Smooth muscle cell of bladder (primary cell): ENCODE measurements at places on chromosomes 13 and 19. TPM values are rescaled to one million over a fixed set of nuclear protein-coding genes. Genes with fewer than 3 reads are reported as not detected.

Gene FAM124A
- total RNA-seq: 1.3 and 1.7 TPM in 2 replicates

Gene PSG1
- under 0.01 and 0.09 TPM in 2 replicates for total RNA-seq

Gene SGCG
- total RNA-seq: 12.5 and 15.1 TPM in 2 replicates

Gene GPR18
- total RNA-seq: not detected in 2 replicates

Gene LGALS4
- 0.14 TPM in 1 of 2 replicates, not detected in the other for total RNA-seq

Gene KLK3
- not detected in 2 replicates for total RNA-seq

Gene TYK2
- total RNA-seq: 44.8 and 63.2 TPM in 2 replicates

Gene TNNI3
- total RNA-seq: 0.18 TPM in 1 of 2 replicates, not detected in the other

Gene KLK12
- not detected in 2 replicates for total RNA-seq

Gene CACNA1A
- 2.8 and 4.1 TPM in 2 replicates for total RNA-seq

Gene ARL11
- total RNA-seq: not detected in 2 replicates

Gene CSNK1A1L
- not detected in 2 replicates for total RNA-seq

Gene C19orf85
- total RNA-seq: not detected in 2 replicates

Gene KASH5
- not detected in 2 replicates for total RNA-seq

Gene SLAIN1
- total RNA-seq: 0.14 and 0.37 TPM in 2 replicates

Gene MFSD12
- 68.6 and 114 TPM in 2 replicates for total RNA-seq

Gene CEACAM4
- total RNA-seq: not detected in 2 replicates

Gene CYP2F1
- total RNA-seq: not detected in 2 replicates

Gene IGFL2
- not detected in 2 replicates for total RNA-seq

Gene NCR1
- not detected in 2 replicates for total RNA-seq

Gene FGF21
- 0.14 and 0.28 TPM in 2 replicates for total RNA-seq

Gene ZNF813
- total RNA-seq: 4.3 and 4.5 TPM in 2 replicates

Gene MVB12A
- 25.1 and 28.2 TPM in 2 replicates for total RNA-seq

Gene PRRG2
- 0.43 and 0.83 TPM in 2 replicates for total RNA-seq

Gene THOP1
- 41.4 and 61.7 TPM in 2 replicates for total RNA-seq

Gene ZNF653
- 4.0 and 6.4 TPM in 2 replicates for total RNA-seq

Gene ACER1
- not detected in 2 replicates for total RNA-seq

Gene IZUMO2
- total RNA-seq: not detected in 2 replicates

Gene SYNGR4
- total RNA-seq: not detected in 2 replicates

Gene KISS1R
- under 0.01 TPM in 1 of 2 replicates, not detected in the other for total RNA-seq

Gene SIGLEC5
- not detected in 2 replicates for total RNA-seq

Gene TRPM4
- 9.1 and 16.5 TPM in 2 replicates for total RNA-seq

Gene FAM83E
- 0.28 and 0.46 TPM in 2 replicates for total RNA-seq

Gene PGLYRP2
- not detected in 2 replicates for total RNA-seq

Gene CD70
- total RNA-seq: not detected in 2 replicates

Gene PDX1
- not detected in 2 replicates for total RNA-seq

Gene APC2
- total RNA-seq: 0.09 and 0.28 TPM in 2 replicates

Gene PLVAP
- total RNA-seq: 0.65 TPM in 1 of 2 replicates, not detected in the other

Gene FREM2
- under 0.01 TPM in 2 replicates for total RNA-seq

Gene TMEM190
- total RNA-seq: 0.28 TPM in 1 of 2 replicates, not detected in the other

Gene WDR87
- total RNA-seq: not detected in 2 replicates

Gene HIPK4
- total RNA-seq: 0.14 and 0.18 TPM in 2 replicates

Gene DDX49
- 56.9 and 80.1 TPM in 2 replicates for total RNA-seq

Gene ZNF442
- total RNA-seq: 3.6 and 4.7 TPM in 2 replicates

Gene ZNF497
- total RNA-seq: 0.57 and 0.83 TPM in 2 replicates

Gene NALCN
- 5.1 and 11.6 TPM in 2 replicates for total RNA-seq

Gene TNFSF13B
- total RNA-seq: 11.7 and 16.6 TPM in 2 replicates

Gene ZNF556
- total RNA-seq: under 0.01 and 0.09 TPM in 2 replicates

Gene EPSTI1
- 3.1 and 3.7 TPM in 2 replicates for total RNA-seq

Gene TNFSF9
- total RNA-seq: 0.28 and 0.37 TPM in 2 replicates

Gene SLC25A41
- total RNA-seq: not detected in 2 replicates

Gene CYP4F3
- total RNA-seq: not detected in 2 replicates

Gene MBD3L2
- total RNA-seq: not detected in 2 replicates

Gene SIGLEC9
- 0.09 TPM in 1 of 2 replicates, not detected in the other for total RNA-seq
